ENCODE measurements at places on chromosomes 1 and 21. TPM values are rescaled to one million over a fixed set of nuclear protein-coding genes. Genes with fewer than 3 reads are reported as not detected.

- no peak for DNase-seq
Measured at GRCh38 chr1:9121496-9122409, 7.1 kb downstream of the GPR157 start.

OR2M4 gene
- total RNA-seq = not detected

- DNase-seq = no peak
Measured at GRCh38 chr1:160284220-160284781, 632 bp downstream of the PEX19 start.

TMPRSS15 gene
- total RNA-seq = not detected

- DNase-seq = no peak
Measured at GRCh38 chr21:31879241-31879650, 6.4 kb downstream of the HUNK start.

DNA sequence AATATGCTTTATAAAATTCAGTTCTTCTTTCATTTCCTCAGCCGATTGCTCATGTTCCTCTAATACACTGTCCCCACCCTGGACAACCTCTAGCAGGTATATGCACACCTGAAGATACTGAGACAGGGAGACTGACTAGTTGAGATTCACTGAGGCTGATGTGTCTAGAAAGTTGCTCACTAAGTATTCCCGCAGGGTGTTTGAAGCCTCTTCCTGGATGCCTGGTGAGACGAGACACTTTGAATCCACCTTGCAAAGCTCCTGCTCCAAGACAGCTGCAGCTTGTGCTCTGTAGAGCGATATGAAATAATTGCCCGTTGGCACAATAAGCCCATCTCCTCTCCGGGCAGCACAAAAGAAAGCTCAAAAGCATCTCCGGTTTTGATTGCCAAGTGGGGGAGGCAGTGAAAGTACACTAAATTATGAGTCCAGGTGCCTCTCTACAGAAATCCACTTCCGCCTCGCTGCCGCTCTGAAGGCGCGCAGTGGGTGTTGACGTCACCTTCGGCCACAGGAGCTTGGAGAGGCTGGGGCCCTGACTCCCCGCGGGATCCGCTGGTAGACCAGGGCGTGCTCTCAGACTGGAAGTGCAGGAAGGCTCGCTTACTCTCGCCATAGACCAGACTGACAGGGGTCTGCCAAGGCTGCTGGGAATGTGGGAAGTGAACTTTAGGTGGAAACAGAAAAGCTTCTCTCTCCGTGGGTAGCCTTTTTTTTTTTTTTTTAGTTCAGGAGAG is 46.3 kb downstream of the GPA33 start:
- DNase-seq = no peak

All from ascending aorta (tissue), 2 donors.